ENCODE measurements at places on chromosomes 7 and 10.

DNA sequence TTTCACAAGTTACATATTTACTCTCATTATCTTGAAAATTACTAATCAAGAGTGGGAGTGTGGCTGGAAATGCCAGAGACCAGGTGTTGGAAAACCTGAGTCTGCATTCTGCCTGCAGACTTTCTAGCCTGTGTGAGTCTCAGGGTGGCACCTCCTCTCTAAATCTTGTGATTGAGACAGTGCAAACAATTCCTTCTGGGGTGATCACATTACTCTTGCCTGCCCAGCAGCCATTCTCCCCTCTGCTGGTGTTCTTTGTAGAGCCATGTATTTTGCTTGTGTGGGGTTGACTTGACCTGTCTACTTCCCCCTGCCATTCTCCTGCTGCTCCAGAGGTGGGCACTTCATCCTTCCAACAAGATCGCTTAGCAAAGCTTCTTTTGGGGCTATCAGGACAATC lies 101.1 kb downstream of the RAPGEF5 start:
- DNase-seq: no peak

- peak; percentile 77 for DNase-seq
Measured at GRCh38 chr10:63166742-63167258, 33.7 kb downstream of the NRBF2 start.

DNA sequence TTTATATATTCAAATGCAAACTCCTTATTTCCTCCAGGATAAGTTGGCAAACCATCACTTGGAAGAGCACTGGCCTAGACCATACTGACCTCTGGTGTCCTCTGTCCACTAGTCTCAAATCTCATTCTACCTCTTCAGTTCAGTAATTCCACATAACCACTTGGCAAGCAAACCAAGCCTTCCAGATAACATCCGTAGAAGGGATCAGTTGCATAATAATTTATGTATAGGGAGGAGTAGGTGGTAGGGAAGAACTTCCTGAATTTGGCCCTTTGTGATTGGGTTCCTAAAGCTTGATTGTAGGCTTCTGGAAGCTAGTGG lies 55.0 kb downstream of the WAC start:
- no peak for DNase-seq

GRCh38 chr10:17418249-17418648 lies 36.1 kb downstream of the ST8SIA6 start:
- DNase-seq: no peak

DNA sequence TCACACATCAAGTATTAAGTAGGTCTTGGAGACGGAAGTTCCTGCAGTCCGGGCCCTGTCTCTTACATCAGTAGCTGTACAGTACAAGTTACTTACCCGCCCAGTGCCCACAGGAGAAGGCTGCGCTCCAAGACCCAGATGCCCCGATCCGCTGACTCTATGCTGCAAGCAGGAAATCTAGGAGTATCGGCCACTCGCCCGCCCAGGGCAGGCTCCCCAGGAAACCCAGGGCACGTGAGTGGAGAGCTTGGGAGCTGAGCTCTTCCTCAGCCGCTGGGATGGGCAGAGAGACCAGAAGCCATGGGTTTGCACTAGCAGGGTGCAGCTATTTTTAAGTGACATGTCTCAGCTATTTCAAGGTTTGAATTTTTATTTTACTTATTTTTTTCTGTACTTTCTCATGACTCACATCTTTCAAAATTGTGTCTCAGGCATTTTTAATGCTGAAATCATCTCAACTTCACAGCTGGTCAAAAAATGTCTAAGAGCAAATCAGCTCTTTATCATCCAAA lies 1.9 kb upstream of the GPER1 start:
- DNase-seq: no peak

DNA sequence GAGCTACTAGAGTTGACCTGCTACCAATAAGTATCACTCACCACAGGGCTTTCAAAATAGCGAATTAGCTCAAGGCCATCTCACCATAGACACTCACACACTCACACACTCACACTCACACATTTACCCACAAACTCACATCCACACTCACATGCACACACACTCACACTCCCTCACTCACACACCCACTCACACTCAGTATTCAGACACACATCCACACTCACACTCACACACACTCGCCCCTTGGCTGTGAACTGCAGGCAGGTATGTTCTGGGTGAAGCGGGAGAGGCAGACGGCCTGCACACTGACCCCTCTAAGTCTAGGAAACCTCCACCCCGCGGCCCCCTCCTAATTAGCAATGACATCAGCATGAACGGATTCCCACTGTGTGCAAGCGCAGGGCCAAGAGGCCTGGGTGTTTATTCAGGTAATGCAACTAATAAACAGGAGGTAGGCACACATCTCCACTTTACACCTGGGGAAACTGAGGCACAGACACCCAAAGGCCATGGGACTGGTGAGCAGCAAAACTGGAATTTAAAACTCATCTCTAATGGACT lies 94.6 kb downstream of the ADARB2 start:
- DNase-seq: no peak

GRCh38 chr10:114831186-114831867 lies 9.7 kb downstream of the FHIP2A start:
- DNase-seq: no peak

DNA sequence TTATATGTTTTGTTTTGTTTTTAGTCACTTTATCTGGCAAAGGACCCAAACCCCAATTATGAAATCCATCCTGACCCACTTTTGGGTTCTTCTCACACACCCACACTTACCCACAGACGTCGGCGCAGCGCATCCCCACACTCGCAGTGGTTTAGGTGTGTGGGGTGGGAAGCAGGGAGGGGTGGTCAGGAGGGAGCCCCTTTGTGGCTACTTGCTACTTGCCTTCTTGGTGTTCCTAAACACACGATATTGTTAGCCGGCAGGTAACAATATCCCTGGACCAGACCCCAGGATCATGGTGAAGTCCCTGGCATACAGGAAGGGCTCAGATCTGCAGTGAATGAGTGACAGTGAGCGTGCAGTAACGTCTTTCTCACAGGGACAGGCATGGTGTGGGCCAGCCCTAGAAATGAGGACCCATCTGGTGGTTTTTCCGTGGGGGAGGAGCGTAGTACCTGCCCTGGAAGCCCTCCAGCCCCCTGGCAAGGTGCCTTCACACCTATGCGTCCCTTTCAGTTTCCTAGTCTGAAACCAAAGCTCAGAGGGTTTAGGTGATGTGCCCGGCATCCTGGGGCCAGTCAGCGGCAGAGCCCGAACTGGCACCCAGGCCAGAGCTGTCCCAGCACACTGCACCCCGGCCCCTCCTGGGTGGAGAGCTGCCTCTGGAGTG lies 4.4 kb downstream of the SPOCK2 start:
- no peak for DNase-seq

DNA sequence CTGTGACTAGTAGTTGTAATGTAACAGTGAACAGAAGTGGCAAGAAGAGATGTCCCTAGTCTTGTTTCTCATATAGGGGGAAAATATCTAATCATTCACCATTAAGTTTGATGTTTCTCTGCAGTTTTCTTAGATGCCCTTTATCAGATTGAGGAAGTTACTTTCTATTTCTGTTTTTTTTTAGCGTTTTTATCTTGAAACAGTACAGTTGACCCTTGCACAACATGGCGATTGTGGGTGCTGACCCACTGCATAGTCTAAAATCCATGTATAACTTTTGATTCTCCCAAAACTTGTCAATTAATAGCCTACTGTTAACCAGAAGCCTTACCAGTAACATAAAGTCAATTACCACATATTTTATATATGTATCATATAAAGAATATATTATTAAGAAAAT lies 192.0 kb downstream of the ADK start:
- no peak for DNase-seq

DNA sequence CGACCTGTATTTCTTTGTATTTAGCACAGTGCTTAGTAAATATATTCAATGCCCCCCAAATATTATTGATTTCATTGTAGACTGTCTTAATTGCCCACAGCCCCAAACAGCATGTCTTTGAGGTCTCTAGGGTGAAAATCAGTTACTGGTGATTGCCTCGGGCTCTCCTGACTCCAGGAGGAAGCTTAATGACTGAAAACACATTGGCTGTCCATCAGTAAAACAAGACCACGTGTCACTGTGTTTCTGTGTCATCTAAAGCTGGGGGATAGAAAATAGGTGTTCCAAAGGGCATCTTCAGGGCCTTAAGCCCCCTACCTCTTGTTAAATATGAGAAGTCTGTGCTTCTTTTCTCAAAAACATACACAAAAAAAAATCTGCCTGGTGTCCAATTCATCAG lies 67.9 kb downstream of the CACNA2D1 start:
- no peak for DNase-seq

DNA sequence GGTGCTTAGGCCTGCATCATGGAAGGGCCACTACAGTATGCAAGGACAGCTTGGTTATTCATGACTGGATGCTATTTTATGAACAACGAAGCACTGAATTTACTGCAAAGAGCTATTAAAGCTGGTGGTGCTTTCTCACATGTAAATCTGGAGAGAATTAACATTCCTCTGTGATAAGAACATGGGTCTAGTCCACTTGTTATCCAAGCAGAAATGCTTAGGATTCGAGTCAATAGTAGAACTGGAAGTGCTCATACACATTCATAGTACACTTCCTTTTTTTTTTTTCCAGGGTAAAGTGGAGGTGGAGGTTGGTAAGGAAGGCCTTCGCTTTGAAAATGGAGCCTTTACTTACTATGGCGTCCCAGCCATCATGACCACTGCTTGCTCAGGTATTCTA lies 35.0 kb downstream of the CNNM1 start:
- no peak for DNase-seq

DNA sequence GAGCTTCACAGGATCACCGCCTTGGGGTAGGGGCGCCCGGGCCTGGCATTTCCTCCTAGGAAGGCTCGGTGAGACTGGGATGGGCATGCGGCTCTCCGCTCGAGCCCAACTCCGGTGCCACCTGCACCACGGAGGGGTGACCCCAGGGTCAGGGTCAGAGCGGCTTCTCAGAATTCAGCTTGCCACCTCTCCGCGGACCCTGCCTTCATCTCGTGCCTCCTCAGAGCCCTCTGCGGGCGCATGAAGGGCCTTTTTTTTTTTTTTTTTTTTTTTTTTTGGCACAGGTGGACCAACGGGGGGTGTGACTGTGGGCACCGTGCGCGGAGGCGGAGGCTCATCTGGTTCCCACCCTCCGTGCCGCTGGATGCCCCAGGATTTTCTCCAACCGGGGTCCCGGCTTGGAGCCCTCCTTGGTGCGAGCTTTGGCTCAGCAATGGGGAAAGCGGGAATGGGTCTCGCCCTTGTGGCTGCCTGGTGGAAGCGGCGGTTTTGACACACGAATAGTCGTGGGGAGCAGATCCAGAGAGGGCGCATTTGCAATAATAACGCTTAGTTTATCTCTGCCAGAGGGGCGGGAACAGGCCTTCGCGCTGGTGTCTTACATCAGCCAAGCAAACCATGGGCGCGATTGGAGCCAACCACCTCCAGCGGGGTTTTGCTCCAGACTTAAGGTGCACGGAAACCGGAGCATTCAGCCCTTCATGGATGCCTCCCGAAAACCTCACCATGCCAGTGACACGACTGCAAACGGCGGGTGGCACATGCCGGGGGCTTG lies 5.0 kb upstream of the TNRC18 start:
- DNase-seq: peak; percentile 77

DNA sequence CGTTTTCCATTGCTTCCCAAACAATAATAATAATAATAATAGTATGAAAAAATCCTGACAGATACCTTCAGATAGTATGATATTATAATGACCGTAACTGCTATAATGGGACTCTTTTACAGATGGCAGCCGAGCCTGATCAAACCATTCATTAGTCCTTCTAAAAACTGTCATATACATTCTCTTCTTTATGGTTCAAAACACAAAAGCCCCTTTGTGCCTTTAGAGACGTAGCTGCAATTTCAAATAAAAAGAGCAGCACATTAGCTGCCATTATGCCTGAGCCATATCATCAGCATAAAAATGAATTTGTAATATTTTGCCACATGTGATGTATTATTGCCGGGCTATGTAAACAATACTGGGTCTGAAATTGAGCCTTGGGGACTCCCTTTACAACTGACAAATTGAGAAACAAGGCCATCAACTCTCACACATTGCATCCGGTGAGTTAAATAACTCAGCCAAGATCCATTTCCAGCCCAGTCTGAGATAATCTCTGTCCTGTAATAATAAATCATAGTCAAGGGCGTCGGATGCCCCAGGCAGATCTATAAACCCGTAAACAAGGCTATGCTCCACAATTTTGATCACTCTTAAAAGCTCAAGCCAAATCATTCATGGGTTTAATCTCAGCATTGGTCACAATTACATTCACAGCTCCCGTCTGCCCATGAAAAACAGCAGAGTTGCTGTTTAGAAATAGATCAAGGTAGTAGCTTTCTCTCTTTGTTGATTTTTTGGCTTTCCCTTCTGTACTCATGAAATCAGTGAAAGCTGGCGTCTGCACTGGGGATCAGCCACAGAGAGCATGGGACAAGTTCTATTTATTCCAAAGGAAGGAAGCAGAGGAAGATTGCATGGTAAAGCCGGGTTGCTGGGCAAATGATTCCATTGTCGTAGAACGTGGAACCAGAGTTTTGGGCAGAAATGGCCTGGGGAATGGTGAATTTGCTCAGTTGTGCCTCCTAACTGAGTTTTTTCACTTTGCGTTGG lies 150.1 kb upstream of the BMPER start:
- DNase-seq: no peak

GRCh38 chr7:15317215-15317614 lies 244.6 kb downstream of the AGMO start:
- no peak for DNase-seq

- DNase-seq: no peak
Measured at GRCh38 chr10:114323023-114323422, 81.3 kb downstream of the AFAP1L2 start.

- no peak for DNase-seq
Measured at GRCh38 chr10:132302421-132303310, 5.1 kb downstream of the STK32C start.
